Type B pancreatic cell (in vitro differentiated cells): ENCODE measurements at places on chromosomes 3 and 15. TPM values are rescaled to one million over a fixed set of nuclear protein-coding genes. Genes with fewer than 3 reads are reported as not detected.

The CFAP91 gene
- 2.1 and 19.0 TPM in 2 replicates for total RNA-seq

The TGM5 gene
- total RNA-seq: 0.22 and 0.71 TPM in 2 replicates

DNA sequence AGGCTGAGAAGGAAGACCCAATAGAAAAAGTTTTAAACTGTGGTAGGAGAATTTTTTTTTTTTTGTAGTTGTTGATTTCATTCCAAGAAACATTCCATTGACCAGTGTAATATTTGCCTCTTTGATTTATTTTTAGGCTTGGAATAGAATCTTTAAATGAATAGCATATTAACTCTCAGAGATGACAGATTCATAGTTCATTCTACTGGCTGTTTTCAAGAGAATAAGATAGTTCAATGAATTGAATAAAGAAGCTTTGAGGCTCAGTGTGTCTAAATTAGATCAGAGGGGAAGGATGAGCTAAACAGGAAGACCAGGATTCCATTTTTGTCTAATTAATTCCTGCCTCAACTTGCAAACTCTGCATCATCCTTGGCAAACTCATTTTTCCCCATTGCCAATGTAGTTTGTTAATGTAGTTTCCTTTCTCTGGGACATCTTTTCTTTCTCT, 98.4 kb downstream of the NAALADL2 start:
- no peak for DNase-seq

GRCh38 chr15:72933976-72934375, 118.3 kb upstream of the NEO1 start:
- no peak for DNase-seq

The MAGI1 gene
- total RNA-seq: 46.1 and 53.1 TPM in 2 replicates

- DNase-seq: no peak
These were observed 21.4 kb downstream of the IRAK2 start for GRCh38 chr3:10185804-10186762.

GRCh38 chr15:51285399-51285798, 53.0 kb downstream of the CYP19A1 start:
- DNase-seq: no peak

DNA sequence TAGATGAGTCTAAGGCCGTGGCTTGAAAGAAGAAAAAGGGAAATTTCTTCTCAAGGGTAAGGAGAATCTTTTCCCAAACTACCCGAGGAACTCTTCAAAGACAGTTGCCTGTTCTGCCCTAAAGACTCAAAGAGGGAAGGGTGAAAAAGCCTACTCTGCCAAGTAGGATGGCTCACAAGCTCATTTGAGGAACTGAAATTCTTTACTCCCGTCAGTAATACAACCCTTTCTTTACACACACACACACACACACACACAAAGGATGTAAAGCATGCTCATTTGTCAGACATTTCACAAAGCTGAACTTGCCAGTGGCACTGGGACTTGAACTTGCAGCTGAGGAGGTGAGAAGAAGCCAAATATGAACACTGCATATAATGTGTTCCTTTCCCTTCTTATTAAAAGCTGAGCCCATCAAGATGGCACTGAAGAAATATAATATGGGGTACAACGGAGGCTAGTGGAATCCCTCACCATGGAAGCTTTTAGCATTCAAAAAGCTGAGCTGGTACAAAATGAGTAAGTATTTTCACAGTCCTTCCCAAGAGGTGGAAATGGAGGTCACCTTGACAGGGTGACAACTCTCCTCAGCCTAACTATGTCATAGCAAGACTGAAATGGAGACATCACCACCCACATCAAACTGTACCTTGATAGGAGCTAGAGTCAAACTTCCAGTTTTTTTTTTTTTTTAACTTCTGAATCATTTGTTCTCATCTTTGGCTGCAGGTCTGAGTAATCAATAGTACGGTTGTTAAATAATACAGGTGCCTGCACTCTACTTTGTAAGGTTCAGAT, 57.6 kb downstream of the TAFA4 start:
- DNase-seq: no peak

DNA sequence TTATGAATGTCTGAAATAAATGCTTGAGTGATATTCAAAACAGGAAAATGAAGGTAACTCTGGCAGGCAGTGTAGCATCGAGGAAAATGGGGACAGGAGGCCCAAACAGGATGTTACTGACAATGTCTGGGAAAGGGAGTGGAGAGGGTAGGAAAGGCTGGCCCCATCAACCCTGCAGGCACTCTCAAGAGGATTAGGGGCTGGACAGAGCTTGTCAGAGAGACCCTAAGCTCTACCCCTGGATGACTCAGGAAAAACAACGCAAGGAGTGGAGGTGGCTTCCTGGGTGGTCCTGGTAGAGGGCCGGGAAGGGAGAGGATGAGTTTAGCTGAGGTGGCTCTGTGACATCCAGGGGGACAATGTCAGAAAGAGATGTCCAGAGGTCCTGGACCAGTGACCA, 106.0 kb downstream of the RYK start:
- no peak for DNase-seq

DNA sequence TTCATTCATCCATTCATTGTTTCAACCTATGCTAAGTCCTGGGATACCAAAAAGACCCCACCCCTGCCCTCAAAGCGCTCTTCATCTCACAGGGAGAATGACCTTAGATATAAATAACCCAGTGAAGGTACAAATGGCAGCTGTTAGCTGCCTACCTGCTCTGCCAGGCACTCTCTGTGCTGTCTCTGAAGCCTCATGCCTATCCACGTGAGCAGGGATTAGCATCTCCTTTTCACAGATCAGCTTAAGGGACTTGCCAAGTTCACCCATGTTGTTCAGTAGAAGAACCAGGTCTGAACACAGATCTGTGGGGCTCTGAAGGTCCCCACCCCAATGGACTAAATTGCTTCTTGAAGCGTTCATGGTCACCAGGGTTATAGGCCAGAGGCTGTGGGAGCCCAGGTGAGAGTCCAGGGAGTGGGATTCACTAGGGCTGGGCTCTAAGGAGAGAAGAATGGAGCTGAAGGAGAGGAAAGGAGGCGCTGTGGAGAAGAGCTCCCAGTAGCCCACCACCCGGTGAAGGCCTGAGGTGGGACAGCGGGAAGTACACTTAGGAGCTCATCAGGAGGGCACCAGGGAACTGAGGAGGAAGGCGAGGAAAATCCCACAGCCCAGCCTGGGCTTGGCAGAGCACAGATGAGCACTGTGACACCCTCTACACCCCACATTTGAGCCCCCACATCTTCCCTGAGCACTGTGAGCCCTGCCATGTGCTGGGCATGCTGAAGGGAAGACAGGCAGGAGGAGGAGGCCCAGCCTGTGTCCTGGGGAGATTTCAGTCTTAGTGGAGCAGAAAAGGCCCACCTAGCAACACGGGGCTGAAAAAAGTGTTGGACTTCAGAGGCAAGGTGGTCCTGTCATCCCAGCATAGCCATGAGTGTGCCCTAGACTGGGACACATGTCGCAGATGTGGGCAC, 20.4 kb downstream of the RBP1 start:
- peak; percentile 48 for DNase-seq
